SJSA1 (cell line): ENCODE measurements at places on chromosomes 1 and 21.

- no peak for DNase-seq
- no peak overlapping the region for H3K4me3 ChIP-seq
- H3K36me3 ChIP-seq, result no peaks in the 10 kb centered on the region
Observed at GRCh38 chr1:7152655-7153054, 367.4 kb downstream of the CAMTA1 start.

DNA sequence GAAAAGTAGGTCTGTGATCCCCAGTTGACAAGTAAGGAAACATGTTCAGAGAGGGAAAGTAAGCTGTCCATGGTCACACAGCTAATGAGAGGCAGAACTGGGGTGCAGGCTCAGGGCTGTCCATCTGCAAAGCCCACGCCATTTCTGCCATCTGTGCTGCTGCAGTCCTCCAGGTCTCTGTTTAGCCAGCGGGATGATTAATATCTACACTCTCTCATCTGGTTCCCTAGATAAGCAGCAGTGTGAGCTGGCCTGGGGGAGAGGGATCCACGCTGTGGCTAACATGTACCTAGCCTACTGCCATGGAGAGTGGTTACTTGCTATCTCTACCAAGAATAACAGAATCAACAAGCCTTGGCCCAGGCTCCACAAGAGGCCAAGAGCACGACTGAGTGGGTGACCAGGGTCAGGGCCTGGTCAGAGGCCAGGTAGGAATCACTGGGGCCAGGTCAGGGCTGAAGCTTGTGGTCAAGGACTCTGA, 75.2 kb downstream of the TRABD2B start:
- no peaks in the 10 kb centered on the region for H3K36me3 ChIP-seq
- no peak overlapping the region for H3K27ac ChIP-seq
- peaks cover 3% of the 10 kb centered on the region; the same call in 1 of the 2 replicates for H3K4me1 ChIP-seq
- H3K27me3 ChIP-seq, result no peaks in the 10 kb centered on the region

DNA sequence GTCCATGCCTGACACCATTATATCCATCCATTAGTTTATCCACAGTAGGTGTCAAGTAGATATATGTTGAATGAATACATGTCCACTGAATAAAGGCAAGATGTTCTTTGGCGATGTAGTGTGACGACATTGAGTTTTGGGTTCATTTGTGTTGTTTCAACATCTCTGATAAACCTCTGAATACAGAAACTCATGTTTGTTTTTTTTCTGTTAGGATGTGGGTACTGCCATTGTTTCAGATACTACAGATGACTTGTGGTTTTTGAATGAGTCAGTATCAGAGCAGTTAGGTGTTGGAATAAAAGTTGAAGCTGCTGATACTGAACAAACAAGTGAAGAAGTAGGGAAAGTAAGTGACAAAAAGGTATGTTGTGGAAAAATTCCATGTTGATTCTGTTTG, 28.1 kb downstream of the MDM4 start:
- H3K4me3 ChIP-seq, result no peak overlapping the region
- peaks cover 96% of the 10 kb centered on the region for H3K36me3 ChIP-seq
- H3K27ac ChIP-seq, result no peak overlapping the region
- DNase-seq, result no peak
- H3K27me3 ChIP-seq, result no peaks in the 10 kb centered on the region

DNA sequence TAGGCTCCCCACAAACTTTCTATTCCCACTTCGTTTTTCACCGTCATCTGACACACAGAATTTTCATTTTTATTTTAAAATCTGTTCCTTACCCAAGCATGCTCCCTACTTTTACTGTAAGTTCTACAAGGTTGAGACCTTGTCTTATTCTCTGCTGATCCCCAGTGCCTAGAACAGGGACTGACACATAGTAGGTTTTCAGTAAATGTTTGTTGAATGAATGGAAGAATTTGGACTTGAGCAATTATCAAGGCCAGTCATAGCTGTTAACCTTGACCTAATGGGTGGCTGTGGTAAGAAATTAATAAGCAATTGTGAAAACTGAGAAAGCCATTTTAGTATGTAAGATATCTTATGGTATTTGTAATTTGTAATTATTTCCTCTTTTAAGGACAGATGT, 71.1 kb downstream of the LAMC1 start:
- no peaks in the 10 kb centered on the region; the same call in 1 of the 2 replicates for H3K36me3 ChIP-seq
- peaks cover 36% of the 10 kb centered on the region for H3K4me1 ChIP-seq
- H3K27me3 ChIP-seq, result no peaks in the 10 kb centered on the region
- no peak overlapping the region for H3K27ac ChIP-seq

- H3K27ac ChIP-seq, result peak overlapping the region; percentile 96
- H3K36me3 ChIP-seq, result no peaks in the 10 kb centered on the region
- no peaks in the 10 kb centered on the region for H3K27me3 ChIP-seq
Observed at GRCh38 chr1:93739472-93739871, 57.8 kb upstream of the BCAR3 start.

DNA sequence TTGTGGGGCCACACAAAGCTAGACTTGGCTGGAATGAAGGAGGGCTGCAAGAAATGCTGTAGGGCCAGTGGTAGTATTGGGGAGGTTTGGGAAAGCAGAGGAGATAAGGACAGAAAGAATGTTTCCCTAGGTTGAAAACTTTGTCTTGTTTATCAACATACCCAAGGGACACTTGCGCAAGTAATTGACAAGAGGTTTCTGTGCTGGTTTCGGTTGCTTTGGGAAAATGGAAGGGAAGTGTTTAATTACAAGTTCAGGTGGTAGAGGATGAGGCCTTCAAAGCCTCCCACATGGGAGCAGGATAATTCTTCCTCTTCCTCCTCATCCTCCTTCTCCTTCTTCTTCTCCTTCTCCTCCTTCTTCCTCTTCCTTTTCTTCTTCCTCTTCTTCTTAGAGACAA, 182.1 kb upstream of the LMO4 start:
- H3K36me3 ChIP-seq, result no peaks in the 10 kb centered on the region
- H3K27me3 ChIP-seq, result no peaks in the 10 kb centered on the region
- H3K4me3 ChIP-seq, result no peak overlapping the region
- no peak for DNase-seq
